Daoy (cell line): ENCODE measurements at places on chromosomes 6 and 20. TPM values are rescaled to one million over a fixed set of nuclear protein-coding genes. Genes with fewer than 3 reads are reported as not detected.

DNA sequence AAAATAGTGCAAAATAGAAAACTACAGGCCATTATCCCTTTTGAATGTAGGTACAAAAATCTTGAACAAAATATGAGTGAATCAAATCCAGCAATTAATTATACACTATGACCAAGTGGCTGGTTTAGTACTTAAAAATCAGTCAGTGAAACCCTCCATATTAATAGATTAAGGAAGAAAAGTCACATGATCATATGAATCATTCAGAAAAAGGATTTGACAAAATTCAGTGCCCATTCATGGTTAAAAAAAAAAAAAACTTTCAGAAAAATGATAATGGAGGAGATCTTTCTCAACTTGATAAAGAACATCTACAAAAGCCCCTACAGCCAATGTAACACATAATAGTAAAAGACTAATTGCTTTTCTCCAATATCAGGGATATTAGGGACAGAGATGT is 75.0 kb downstream of the FAM120B start:
- DNase-seq = no peak

The BPIFB4 gene
- total RNA-seq = not detected in 2 replicates

DNA sequence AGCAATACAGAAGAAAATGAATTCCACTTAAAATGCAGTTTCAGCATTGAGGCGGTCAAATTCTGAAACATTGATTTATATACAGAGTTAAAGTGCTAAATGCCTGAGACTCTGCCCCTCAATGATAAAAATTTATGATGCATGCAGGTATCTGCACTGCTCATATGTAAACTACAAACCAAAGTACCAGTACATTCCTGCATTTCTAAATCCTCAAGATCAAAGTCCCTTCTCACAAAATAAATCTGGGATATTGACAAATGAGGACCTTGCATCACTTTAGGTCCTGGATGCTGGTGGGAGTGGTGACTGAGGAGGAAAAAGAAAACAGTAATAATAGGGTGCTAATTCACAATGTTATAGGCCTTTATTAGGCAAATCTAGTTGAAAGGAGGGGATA is 101.9 kb downstream of the FIG4 start:
- no peak for DNase-seq

DNA sequence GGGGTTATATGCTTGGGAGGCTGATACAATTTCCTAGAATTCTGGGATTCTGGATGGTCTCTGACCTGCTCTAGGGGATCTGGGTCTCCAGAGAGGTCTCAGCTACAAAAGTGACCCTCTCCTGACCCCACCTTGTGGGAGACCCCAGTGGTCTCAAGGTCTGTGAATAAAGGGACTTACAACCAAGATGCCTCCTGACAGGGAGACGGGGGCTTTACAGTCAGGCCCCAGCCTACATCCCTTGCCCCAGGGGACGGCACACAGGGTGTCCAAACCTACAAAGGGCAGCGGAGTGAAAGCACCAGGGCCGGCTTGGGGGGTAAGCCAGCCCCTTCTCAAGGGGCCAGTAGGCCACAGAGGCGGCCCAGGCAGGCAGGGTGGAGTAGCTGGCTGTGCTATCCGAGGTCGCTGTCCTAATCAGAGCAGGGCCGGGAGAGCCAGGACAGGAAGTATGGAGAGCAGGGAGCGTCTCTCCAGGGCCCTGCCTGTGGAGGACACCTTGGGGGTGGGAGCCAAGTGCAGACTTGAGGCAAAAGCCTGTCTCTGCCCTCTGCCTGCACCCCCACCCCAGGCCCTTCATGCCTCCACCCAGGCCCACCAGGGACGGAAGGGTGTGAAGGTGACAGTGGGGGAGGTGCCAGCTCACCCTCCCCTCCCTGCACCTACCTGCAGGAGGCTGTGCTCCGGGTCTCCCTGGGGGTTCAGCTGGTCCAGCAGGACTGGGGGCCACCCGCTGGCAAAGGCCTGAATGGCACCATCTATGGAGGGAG is 3.5 kb downstream of the GFRA4 start:
- DNase-seq = peak; percentile 1

DNA sequence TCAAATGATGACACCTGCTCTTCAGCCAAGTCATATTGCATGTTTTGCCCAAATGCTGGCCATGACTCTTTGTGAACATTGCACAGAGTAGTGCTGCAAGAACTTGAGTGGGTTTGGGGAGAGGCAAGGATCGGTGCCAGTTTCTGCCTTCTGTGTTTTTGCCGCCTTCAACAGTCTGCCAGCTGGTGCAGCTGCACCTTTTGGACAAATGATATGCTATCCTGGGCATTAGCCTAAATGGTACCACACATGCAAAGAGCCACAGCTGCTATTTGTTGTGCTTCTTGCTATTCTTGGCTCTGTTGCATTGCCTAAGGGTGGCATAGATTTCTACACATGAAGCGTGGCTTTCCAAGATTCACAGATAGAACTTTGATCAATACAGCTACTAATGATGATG is 189.0 kb upstream of the CCN2 start:
- DNase-seq = no peak

DNA sequence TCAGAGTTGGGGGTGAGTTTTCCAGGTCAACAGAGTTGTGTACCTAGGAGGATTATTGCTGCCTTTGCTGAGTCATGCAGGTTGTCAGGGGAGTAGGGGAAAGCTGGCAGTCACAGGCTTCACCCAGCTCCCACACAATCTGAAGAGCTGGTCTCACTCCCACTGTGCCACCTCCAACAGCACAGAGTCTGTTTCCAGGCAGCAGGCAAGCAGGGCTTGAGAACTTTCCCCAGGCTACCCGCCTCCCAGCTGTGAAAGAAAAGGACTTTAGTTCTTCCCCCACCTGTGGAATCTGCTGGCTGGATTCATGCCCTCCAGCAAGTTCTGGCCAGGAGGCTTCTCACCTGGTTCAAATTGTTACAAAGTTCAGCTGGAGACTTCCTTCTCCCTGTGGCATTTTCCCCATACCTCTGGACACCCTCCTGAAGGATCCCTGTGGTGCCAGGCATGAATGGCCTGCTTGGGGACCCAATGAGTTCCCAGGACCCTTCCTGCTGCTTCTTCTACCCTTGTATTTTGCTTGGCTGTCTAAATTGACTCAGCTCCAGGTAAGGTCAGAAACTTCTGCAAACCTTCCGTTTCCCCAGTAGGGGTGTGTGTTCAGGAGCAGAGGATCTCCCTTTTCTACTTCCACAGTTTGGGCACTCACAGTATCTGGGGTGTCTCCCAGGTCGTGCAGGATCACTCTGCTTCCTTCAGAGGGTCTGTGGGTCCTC is 378.1 kb upstream of the MAN1A1 start:
- no peak for DNase-seq

GRCh38 chr6:56033401-56033800 is 158.0 kb upstream of the BMP5 start:
- no peak for DNase-seq

GRCh38 chr6:13253272-13253671 is 75.1 kb downstream of the TBC1D7 start:
- DNase-seq = no peak

The L3MBTL1 gene
- 4.8 and 8.3 TPM in 2 replicates for total RNA-seq

GRCh38 chr6:130849594-130849993 is 22.4 kb downstream of the SMLR1 start:
- no peak for DNase-seq

The PNLDC1 gene
- 0.06 TPM in 1 of 2 replicates, not detected in the other for total RNA-seq

The TOMM6 gene
- total RNA-seq = 229 and 285 TPM in 2 replicates

- no peak for DNase-seq
These were observed 64.9 kb downstream of the TNFAIP3 start for GRCh38 chr6:137931849-137932465.

DNA sequence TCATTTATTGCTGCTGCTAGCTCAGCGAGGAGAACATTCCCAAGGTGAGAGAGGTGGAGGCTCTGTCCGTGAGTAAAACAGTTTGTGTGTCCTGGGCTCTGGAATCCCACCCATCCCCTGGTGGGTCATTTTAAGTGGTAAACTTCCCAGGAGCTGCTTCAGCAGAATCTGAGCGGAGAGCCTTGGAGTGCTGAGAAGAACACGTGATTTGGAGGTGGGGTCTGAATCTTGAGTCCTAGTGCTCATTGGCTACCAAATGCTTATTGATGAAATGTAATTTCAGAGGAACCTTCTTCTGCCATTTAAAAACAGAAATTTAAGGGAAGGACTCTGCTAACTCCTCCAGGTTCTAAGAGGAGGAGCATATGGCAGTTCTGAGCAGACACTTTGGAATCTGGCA is 132.4 kb downstream of the CDH26 start:
- no peak for DNase-seq

DNA sequence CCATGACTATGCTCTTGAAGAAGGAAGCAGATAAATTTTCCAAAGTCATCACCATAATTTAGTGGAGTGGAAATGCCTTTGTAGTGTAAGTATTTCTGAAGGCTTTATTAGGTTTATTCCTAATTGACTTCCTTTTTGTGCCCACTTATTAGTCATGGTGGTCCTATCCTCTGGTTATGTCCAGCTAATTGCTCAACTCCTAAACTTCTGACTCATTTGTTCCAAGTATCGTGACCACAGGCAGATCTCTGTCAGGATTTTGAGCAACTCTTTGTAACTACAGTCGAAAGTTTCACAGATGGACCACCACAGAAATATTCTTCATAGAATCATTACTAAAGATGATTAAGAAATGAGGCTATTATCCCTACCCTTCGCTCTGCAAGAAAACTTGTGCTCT is 315.6 kb upstream of the PTCHD4 start:
- peak; percentile 27 for DNase-seq

The ENTPD6 gene
- 28.9 and 33.2 TPM in 2 replicates for total RNA-seq

The TP53TG5 gene
- total RNA-seq = not detected in 2 replicates

- DNase-seq = no peak
These were observed 253.0 kb downstream of the ARID1B start for GRCh38 chr6:157029980-157030690.

The KCNK5 gene
- 5.2 and 7.1 TPM in 2 replicates for total RNA-seq

GRCh38 chr6:124699038-124699437 is 263.2 kb upstream of the RNF217 start:
- DNase-seq = no peak

The MUC21 gene
- not detected in 2 replicates for total RNA-seq

The RHAG gene
- total RNA-seq = not detected in 2 replicates
